Right forelimb (tissue), 1 donor: ENCODE measurements at places on chromosomes 4 and X.

DNA sequence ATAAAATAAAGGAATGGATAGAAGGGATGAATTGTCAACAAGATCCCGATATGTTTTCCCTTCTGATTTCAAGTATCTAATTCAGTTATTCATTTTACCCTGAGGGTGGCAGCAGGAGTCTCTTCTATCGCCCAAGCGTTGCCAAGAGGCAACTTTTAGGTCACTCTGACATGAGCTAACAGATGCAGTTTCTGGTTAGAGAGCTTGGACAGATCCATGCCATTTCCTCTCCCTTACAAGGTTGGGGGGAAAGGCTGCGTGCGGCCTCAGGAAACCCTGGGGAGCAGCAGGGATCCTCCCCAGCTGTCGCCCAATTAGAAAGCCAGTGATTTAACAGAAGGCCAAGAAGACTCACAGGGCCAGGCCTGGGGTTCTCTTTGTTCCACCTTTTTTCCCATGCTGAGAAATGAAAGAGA is 35.3 kb upstream of the WAS start:
- no peak for DNase-seq

DNA sequence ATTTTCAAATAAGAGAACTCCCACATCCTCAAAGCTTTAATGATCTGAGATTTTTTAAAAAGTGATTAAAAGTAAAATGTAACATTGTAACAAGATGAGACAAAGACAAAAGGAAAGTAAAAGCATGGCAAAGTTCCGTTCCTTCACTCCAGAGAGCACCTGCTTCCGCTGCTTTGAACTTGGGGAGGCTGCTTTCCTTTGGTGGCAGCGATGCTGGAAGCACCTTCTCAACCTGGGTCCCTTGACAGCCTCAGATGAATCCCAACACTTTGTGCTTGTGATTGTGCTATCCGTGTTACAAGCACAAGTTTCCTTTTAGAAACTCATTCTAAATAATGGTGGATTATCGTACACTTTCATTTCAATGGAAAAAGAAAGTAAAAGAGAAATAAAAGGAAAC is 59.7 kb downstream of the HADH start:
- DNase-seq: no peak

DNA sequence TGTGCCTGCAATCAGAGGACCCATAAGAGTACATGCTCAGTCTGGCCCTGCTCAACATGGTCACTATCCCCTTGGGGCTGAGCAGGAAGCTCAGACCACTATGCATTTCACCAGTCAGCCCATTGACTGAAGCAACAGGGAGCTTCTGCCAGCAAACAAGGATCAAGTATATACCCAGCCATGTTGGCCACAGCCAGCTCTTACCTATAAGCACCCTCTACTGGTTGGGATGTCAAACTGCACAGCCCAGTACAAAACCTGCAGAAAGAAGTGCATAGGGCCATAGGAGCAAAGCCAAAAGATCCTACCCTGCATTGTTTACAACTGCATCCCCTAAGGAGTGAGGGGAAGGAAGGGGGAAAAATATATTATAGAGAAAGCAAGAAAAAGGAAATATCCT is 214.4 kb upstream of the CPEB2 start:
- no peak for DNase-seq

- no peak for DNase-seq
Measured at GRCh38 chr4:184104419-184105101, 113.1 kb downstream of the ENPP6 start.

DNA sequence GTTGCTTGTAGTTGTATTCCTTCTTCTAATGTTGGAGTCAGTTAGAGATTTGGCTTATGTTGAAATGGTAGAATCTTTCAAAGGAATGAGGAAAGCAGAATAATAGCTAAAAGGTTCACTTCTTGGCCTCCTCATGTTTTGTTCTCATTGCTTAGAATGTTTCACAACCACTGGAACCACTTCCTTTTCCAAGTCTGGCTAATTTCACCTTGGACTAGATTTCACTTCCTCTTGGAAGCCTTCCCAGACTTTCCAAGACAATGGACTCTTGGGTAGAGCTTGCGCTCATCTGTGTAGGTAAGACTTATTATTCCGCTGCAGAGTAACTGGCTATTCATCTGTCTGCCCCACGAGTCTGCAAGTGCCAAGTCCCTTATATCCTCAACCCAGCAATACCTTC is 8.3 kb downstream of the SPATA18 start:
- DNase-seq: no peak

GRCh38 chr4:4720646-4721045 is 138.8 kb upstream of the MSX1 start:
- no peak for DNase-seq

DNA sequence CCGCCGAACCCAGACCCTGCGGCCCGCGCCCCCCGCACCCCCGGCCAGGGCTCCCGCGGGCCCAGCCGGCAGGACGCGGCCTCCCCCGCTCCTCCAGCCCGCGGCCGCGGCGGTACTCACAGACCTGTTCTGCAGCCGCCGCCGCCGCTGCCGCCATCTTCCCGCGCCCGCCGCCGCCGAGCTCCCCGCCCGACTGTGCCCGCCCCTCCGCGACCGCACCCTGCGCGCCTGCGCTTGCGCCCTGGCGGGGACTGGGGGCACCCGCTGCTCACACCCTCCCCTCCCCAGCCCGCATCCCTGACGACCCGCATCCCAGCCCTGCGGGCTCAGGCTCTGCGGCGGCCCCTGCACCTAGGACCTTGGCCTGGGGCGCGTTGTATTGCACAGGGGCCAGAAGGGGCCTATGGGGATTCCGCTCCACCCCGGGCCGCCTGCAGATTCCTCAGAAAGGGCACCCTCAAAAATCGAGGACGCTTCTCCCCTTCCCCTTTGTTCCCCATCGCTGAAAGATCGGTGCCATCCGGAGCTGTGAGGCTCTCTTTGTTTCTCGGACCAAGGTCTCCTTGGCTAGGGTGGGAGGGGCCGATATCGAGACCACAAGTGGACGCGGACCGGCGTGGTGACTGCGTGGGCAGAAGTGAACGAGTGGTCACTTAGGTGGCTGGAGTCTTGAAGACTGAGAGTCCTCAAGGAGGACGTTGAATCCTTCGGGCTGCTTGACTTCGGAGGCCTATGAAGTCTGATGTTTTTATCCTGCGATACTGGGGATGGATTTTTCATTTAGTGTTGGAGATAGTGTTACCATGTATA is at the start of gene SGCB:
Gene SGCB, minus strand, starts transcription at position 197 of the 810 bp plus-strand sequence. Its CDS starts 40 bp downstream, at position 157.
- DNase-seq: peak; percentile 89
